ENCODE measurements at places on chromosomes 12 and 14. TPM values are rescaled to one million over a fixed set of nuclear protein-coding genes. Genes with fewer than 3 reads are reported as not detected.

The FIGNL2 gene
- not detected for total RNA-seq

The IFNG gene
- total RNA-seq, result not detected

The SETD3 gene
- total RNA-seq, result 53.2 TPM

The IL22 gene
- total RNA-seq, result not detected

The LHX5 gene
- 1.2 TPM for total RNA-seq

The RITA1 gene
- 28.9 TPM for total RNA-seq

The KIF26A gene
- 0.08 TPM for total RNA-seq

The LRFN5 gene
- not detected for total RNA-seq
